Amniotic epithelial cell (primary cell): ENCODE measurements at places on chromosomes 7 and 10.

- DNase-seq: no peak
Measured at GRCh38 chr10:68095153-68095552, 14.1 kb upstream of the MYPN start.

GRCh38 chr7:147485660-147486210, 1104.8 kb upstream of the C7orf33 start:
- peak; percentile 18 for DNase-seq

DNA sequence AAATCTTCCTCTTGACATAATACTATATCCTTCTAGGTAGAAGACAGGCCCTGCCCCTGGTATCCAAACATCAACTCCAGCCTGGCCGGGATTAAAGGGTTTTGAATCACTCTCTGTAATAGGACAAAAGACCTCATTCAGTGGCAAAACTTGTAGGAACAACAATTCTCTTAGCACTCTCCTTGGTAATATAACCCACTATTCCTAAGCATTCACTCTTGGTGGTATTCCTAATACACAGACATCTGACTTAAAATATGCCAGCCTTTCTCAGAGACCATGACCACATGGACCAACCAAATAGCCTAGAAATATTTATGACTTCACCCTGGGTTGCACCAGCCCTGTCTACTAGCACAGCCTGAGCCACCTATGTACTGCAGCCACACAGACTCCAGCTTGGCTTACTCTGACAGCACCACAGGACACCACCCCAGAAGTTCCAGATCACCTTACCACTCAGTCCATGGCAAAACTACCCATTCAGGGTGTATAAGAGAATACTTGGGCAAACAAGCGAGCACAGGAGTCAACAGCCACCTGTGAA, 244.9 kb upstream of the NEBL start:
- DNase-seq: no peak

GRCh38 chr7:26311798-26312197, 20.1 kb downstream of the SNX10 start:
- DNase-seq: no peak

DNA sequence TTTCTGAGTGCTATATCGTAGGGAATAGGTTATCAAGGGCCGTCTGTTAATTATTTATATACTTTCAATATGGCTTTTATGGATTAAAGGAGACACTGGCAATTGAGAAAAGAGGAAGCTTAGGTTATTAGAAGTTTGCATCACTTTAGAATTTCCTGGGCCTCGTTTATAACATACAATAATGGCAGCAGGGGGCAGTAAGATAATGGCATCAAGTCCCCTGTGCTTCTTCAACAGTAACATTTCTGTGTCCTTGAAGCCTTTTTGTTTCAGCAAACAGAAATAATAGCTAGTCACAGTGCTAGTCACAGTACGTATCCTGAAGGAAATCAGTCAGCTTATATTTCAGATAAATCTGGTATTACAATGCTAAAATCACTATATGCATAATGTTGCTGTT, 41.9 kb downstream of the SPAM1 start:
- peak; percentile 41 for DNase-seq

DNA sequence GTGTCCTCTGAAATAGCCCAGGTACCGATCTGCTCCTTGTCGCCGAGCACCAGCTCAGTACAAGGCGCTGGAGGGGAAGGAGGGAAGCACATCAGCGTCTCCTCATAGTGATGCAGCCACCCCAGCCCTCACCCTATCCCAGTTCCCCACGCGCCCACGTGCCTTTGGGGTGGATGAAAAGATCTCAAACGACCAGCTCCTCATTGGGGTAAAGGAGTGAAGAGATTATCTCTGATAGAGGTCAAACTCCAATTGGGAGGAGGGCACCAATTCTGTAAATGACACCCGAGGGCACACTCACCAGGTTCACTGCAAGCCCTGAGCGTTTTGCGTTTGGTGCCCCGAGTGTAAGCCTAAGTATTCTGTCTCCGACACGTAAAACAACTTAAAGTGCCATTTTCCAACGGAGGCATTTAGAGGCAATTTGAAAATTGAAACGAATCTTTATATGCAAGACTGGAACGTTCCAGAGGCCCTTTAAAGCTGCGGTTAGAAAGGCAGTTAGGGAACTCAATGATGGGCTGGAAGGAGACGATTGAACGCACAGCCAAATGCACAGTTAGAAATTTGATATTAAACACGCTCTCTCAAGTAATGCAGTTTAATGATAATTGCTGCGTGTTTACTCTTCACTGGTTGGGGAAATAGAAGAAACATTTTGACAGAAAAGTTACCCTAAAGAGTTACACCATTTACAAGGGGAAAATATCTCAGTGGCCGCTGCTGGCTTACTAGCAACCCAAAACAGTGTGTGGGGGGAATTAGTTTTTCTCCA, 8.9 kb upstream of the EMX2 start:
- no peak for DNase-seq

- DNase-seq: no peak
Measured at GRCh38 chr10:59284118-59284975, 78.0 kb downstream of the FAM13C start.

DNA sequence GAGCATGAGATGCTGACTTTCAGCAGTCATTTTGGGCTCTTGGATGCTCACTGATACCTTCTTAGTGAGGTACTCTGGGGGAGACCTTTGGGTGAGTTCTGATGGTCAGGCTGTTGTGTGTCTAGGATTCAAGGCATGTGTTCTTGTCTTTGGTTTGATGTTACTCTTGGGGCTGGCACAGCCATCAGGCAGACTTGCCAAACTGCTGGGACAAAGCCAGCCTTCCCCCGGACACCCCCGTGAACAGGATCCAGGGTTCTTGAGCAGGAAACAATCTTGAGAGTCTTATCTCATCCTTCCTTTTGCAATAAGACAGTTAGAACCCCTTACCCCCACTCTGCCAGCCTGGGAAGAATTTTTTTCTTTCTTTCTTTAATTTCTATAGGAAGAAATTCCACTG, 42.2 kb downstream of the SUFU start:
- DNase-seq: no peak

DNA sequence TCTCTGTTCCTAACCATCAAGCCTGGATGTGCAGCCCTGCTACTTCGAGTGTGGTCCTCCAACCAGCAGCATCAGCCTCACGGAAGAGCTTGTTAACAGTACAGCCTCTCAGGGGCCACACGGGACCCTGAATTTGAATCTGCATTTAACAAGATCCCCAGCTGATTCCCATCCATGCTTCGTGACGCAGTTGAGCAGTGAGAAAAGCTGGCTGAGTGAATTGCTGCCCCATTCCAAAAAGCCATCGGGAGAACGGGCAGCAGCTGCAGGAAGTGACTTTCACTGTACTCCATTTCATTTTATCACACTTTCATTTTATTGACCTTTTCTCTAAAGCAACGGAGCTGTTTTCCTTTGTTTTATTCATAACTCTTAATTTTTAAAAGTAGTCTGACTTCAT, 22.5 kb downstream of the FAM171A1 start:
- DNase-seq: no peak

DNA sequence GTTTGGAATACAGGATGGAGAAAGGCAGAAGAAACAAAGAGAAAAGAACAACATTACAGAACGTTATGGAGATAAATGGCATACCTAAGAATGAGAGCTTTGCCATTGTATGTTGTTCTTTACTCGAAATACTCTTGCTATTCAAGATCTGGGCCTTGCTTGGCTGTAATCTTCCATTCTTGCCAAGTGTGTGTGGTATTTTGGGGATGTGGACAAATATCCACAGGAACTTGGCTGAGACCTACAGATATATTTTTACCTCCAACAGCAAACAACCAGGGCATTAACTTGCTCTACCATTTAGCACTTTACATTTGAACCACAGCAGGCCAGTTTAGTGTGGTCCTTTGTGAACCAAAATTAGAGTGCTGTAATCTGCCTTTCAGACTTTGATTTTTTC, 76.3 kb downstream of the DKK1 start:
- DNase-seq: no peak

DNA sequence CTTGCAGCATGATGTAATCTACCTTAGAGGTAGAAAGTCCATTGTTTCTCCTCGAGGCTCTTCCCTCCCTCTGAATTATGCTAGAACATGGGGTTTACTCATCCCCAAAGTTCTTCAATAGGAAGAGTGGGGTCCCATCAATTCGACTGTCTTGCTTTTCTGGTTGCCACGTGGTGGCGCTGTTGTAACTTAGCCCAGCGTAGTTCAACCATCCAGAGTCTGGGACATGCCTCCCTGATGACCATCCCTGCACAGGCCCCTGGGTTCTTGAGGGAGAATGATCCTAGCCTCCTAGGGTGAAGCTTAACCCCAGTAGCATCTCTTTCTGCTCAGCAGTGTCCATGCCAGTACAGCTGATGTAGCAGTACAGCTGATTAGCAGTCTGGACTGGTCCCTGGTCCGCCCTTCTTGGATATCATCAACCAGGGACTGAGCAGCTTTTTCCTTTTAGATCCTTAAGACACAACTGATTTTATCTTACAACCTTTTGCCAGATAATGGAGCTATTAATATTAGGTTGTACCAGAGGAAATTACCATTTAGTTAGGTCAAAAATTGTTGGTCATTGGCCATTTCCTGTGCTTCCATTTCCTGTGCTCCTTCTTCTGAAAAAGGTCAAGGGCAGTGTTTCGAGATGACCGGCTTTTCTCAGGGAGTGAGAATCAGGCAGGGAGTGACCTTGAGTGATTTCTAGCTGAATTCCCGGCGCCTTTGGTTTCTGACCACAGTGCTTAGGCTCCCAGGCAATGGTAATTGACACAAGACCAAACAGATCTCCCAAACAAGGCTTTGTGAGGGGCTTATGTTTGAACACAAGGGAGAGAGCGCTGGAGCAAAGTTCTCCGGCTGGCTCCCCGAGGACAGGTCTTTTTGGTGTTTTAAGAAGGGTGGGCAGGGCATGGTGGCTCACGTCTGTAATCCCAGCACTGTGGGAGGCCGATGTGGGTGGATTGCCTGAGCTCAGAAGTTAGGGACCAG, 65.4 kb downstream of the TACC2 start:
- DNase-seq: peak; percentile 61

DNA sequence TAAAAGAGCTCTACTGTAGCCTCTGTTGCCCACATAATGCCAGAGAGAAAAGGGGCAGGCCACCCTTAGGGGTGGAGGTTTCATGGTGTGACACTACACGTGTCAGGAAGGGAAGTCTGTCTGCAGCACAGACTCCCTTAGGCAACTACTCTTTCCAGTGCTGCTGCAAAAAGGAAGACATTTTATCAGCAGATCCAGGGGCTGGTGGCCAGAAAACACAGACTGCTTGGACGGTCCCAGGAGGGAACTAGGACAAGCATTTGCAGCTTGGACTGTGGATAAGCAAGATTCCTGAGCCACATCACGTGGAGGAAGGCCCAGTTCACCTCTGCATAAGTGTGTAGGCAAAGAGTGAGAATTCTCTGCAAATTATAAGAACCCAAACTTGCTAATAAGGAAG, 220.8 kb downstream of the FANK1 start:
- DNase-seq: no peak

DNA sequence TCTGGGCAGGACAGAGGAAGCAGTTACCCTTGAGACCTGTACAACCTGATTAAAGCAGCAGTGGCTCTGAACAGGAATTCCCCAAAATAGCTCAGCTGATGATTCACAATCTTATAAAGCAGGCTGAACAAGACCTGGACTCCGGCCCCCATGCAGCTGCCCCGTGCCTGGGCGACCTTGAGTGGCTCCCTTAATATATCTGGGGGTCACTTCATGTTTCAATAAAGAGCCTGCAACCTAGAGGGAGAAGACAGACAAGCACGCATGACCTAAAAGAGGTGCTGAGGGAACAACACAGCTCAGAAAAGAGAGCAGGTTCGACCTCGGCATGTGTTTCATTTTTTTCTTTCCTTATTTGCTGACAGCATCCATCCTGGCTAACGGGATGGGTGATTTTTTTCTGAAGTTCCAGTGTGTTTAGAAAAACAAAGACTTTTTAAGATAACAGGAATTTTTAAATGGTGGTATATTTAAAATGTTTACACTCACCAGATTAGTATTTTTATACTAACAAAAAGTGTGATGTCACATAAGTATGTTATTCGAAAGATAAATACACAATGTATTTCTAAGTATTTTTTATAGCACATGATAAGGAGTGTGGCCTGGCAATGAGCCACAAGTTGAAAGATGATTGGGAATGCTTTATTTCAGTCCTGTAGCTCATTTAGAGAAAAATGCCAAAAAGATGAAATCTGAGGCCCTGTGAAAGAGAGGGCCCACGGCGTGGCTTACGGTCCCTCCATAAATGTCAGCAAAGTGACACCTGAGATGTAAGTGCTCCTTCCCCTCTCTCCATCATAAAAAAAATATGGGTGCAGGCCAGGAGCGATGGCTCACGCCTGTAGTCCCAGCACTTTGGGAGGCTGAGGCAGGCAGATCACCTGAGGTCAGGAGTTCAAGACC, 161.3 kb downstream of the SLIT1 start:
- DNase-seq: peak; percentile 57

DNA sequence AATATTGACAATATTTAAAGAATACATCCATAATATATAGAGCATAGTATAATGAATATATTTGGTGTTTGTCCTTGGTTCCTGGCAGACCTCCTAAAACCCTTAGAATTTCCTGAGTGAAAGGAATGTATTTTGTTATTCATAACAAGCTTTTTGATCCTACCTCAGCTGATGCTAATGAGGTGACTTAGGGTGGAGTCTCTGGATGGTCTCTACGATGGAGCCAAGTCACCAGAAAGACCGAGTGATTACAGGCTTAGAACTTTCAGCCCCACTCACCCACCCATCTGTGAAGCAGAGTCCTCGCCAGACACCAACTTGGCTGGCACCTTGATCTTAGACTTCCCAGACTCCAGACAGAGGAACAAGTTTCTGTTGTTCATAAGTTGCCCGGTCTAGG, 35.9 kb downstream of the UPF2 start:
- DNase-seq: no peak

- no peak for DNase-seq
Measured at GRCh38 chr10:9681655-9682054, 1336.0 kb upstream of the CELF2 start.

DNA sequence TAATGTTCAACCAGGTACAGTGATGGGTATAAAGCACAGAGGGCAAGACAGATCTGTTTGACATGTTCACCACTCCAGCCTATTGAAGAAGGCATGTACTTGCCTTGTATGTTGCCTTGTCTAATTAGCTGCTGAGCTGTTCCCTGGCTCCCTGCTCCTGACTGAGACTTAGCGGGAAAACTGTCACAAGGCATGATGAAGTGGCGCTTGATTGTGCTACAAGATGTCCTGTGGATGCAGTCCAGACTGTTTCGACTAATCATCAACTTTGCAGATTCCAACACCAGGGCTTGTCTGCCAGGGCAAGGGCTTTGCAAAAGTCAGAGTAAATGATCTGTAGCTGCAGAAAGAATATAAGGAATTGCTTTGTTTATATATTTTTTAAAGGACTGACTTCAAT, 136.2 kb upstream of the NRBF2 start:
- DNase-seq: no peak
